ENCODE measurements at places on chromosomes 7 and 10. TPM values are rescaled to one million over a fixed set of nuclear protein-coding genes. Genes with fewer than 3 reads are reported as not detected.

GRCh38 chr10:71761541-71762113, 11.7 kb downstream of the VSIR start:
- no peak for DNase-seq

GRCh38 chr7:106073701-106074100, 38.4 kb downstream of the SYPL1 start:
- no peak for DNase-seq

DNA sequence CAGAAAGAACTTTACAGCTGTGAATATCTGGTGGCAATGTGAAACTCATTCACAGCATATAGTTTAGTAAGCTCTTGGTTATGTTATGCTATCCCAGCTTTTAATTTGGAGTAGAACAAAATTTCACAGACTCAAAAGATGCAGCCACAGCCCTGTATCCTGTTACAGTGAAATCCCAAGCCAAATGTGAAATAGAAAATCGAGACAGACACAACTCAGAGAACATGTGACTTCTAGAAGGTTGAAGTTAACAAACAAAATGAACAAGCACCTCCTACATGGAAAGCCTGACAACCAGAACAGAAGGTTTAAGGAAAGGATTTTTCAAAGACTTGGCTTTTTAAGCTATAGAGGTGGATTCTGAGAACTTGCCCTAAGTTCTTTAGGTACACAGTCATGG, 39.6 kb downstream of the JAZF1 start:
- no peak for DNase-seq

DNA sequence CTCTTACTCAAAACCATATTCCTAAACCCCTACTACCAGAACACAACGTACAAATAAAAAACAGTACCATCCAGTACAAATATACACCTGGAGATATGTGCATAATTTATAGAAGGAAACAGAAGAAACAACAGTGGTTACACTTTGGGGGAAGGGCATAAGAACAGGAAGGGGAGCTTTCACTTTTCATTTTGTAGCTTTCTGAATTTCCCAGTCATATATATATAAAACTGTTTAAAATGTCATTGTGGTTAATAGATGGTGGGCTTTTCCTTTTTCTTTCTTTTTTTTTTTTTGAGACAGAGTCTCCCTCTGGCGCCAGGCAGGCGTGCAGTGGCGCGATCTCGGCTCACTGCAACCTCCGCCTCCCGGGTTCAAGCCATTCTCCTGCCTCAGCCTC, 47.2 kb downstream of the MALSU1 start:
- no peak for DNase-seq

DNA sequence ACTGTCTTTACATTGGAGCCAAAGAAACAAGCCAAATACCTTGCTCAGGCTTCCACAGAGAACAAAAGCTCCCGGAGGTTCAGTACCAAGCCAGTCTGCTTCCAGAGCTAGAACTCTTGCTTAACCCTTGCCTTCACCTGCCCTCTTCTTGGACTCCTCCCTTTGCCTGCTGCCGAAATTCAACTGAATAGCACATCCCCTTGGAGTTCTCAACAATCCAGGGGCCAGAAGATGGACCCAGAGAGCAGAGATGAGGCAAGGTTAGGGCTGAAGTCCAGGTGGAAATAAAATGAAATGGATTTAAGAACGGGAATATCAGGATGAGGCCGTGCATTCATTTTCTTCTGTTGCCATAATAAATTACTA, 876 bp upstream of the PIK3AP1 start:
- no peak for DNase-seq

DNA sequence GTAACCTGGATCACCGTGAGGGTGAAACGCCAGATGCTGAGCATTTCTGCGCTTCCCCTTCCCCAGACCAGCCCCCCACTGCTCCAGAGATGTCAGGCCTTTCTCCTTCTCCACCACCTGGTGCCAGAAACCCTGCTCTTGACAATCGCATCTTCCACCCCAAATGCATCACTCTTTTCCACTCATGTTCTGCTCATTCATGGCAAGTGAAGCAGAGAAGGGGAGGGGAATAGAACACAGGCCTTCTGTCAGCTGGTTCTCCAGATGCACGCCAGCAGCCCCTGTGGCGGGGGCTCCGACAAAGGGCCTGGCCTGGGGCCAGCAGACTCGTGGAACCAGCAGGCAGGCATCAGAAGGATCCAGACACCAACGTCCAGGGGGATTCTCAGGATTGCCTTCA, 68.5 kb upstream of the SVIL start:
- DNase-seq, result no peak

The ARMH3 gene
- total RNA-seq, result 25.9 TPM

The CPN1 gene
- total RNA-seq, result not detected

The PRSS37 gene
- not detected for total RNA-seq
